Activated CD4-positive, alpha-beta memory T cell treated with anti-CD3 and anti-CD28 coated beads for 36 hours (primary cell): ENCODE measurements at places on chromosomes 11 and 22.

GRCh38 chr11:65868076-65868667, 4.4 kb downstream of the EFEMP2 start:
- no peak for DNase-seq

GRCh38 chr11:118435290-118435892, 901 bp upstream of the KMT2A start:
- DNase-seq, result peak; percentile 75

DNA sequence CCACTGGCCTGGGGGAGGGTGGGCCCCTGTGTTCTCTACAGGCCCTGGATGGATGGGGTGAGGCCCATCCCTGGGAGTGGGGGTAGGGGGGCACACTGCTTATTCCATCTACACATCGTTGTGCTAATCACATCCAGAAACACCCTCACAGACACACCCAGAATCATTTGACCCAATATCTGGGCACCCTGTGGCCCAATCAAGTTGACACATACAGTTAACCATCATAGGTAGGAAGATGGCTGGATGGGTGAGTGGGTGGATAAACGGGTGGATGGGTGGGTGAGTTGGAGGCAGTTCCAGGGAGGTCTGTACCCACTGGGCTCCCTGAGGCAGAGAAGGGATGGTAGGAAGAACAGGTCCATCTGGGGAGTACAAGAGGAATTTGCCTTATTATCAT, 81.3 kb upstream of the LINC01488 start:
- DNase-seq, result no peak

DNA sequence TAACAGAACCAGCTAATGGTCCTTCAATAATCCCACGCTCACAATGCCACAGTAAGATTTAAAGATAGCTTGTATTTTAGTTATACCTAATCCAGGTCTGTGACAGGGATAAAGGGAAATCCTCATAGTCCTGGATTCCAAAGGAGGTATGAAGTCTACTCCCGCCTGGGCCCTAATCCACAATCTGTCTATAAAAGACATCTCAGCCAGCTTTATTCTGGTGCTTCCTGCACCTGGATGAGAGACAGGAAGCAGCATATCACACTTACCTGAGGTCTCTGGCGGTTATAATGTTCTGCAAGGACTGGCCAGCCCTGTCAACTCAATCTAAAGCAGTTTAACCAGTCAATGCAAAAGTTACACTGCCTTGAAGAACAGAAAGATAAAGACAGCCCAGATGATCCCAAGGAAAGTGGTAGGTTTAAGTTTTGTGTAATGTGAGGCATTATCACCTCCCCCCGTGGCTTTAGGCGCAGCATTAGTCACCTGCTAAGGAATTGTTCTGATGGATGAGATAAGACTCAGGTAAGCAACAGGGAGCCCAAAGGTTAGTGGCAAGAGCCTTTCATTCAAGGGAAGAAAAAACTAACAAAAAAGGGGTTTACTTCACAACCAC, 57.6 kb downstream of the PLEKHA7 start:
- DNase-seq, result no peak

GRCh38 chr11:2320568-2321310, 18.9 kb downstream of the TSPAN32 start:
- no peak for DNase-seq

DNA sequence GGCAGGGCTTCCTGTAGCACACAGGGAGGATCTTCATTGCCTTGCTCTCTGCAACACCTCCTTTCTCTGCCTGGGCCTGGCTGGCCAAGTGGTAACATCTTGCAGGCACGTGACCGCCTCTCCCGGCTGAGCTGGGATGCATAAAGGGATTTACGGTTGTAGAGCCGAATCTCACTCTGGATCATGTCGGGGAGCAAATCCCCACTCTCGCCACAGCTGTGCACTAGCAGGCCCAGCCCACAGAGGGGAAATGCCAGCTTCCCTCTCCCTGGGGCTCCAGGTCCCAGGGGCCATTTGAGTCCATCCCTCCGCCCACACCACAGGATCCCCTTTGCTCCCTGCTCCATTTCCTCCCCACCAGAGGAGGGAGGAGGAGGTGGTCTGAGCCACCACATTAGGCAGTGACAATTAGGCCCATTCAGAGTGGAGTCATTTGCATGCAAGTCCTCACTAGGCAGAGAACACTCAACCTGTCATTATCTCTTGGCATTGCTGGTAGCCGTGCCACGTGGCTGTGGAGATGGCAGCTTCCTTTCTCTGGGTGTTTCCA, 196.7 kb downstream of the DSCAML1 start:
- DNase-seq, result no peak

DNA sequence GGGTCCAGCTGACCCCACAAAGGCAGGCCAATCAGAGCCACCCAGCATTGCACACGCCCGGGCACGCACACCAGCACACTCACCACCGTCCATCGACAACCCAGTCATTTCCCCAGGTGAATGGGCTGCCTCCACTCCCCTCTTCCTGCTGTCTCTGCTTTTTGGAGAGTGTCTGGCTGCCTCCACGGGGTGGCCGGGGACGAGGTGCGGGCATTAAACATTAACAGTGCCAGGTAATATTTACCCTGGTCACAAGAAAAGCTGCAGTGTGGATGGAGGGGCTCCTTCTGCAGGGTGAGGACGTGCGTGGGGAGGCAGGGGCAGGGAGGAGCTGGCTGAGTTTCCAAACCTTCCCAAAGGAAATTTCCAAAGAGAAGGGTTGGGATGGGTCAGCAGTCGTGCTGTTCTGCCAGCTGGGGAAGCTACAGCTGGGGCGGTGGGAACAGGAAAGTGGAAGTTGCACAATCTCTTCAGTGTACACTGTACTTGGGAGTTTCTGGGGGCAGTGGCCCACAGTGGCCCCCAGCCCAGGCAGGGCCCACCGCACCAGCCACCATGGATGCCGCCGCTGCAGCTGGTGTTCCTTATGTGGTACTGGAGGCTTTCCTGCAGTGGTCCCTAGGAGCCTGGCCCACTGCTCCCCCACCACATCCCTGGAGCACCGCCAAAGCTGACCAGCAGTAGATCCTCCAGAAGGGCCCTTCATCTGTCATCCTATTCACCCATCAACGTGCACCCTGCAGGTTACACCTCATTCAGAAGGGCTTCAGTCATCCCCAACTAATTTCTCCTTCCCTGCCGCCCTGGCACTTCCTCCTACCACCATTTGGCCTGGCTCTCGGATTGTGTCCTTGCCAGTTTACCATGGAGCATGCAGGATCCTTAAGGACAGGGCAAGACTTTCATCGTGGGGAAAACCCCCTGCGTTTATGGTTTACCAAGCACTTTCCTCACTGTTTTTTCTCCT, at the start of gene FXYD2:
Gene FXYD2 (minus strand): TSS at position 174 of the 967 bp plus-strand sequence. CDS start 66 bp downstream, at position 108.
- DNase-seq, result peak; percentile 6

- DNase-seq, result no peak
Observed at GRCh38 chr22:46350121-46350520, 14.6 kb downstream of the TRMU start.

GRCh38 chr11:72443016-72443415, 8.7 kb upstream of the CLPB start:
- DNase-seq, result no peak

DNA sequence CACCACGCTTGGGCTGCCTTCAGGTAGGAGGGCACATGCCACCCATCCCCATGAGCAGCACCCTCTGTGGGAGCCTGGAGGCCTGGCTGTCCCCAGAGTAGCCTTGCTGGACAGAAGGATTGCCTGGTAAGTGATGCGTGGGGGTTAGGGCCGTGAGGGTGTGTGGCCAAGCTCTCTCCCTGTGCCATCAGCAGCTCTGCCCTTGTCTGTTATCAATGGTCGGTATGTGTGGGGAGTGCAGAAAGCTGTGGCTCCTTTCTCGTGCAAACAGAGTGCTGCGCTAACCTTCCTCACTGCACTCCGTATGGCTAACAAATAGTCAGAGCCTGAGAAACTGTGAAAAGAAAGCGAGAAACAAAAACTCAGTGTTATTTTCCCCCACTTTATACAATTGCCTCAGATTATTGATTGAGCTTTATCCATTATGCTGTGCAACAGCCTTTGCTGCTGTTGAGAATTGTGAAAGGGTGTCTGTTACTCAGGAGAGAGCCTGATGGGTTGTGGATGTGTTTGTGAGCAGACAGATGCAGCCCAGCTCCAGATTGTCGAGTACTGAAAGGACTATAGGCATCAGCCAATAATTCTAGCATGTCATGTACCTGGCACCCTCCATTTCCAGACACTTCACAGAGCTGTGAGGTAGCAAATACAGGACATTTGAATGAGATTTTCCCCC, 432.2 kb downstream of the NTM start:
- no peak for DNase-seq

DNA sequence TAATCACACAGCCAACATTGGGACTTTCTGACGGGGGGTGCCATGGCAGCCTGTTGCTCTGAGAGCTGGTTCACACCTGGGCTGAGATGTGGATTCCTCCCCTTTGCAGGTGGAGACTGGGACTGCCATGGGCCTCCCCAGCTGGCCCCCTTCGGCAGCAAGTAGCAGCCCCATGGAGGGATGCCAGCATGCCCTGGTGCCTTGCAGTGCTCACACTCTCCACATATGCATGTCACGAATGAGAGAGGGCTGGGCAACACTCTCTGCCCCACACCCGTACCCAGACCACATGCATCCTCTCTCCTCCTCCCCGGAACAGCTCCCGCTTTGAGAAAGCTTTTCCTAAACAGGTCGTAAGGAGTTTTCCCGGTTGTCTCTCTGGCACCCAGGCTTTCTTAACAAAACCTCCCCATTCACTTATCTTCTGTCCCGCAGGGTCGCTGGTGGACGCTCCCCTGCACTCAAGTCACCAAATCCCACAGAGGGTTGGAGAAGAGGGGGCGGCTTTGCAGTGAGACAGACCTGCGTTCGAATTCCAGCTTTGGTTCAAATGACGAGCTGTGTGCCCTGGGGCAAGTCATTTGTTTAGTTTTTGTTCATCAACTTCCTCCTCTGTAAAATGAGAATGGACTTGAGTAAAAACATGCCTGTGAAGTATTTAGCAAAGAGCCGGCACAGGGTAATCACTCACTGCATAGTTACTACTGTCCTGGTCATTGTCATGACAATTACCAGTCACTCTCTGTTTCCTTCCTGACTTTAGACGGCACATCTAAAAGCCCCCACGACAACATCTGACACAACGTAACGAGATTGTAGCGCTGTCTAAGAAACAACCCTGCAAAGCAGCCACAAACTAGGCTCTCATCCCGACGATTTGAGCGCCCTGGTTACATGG, 231.3 kb upstream of the B3GAT1 start:
- DNase-seq, result no peak

DNA sequence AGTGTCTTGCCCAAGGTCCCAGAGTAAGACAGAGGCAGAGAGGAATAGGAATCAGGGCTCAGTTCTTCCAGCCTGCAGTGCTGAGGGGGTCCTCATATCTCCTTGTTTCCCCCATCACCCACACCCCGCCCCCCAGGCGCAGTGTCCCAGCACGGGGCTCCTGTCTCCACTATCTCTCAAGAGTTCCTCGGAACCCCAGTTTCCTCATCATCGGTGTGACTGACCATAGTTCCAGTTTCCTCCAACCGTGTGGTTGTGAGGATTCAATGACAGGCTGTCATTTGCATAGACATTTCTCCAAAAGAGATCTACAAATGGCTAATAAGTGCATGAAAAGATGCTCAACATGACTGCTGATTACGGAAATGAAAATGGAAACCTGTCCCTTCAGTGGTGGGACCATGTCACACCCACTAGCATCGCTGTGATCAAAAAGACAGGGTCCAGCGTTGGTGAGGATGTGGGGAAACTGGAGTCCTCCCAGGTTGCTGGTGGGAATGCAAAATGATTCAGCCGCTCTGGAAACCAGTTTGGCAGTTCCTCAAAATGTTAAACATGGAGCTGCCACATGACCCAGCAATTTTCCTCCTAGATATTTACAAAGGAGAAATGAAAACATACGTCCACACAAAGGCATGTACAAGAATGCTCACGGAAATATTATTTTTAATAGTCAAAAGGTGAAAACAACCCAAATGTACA, 31.8 kb upstream of the PDGFB start:
- no peak for DNase-seq

DNA sequence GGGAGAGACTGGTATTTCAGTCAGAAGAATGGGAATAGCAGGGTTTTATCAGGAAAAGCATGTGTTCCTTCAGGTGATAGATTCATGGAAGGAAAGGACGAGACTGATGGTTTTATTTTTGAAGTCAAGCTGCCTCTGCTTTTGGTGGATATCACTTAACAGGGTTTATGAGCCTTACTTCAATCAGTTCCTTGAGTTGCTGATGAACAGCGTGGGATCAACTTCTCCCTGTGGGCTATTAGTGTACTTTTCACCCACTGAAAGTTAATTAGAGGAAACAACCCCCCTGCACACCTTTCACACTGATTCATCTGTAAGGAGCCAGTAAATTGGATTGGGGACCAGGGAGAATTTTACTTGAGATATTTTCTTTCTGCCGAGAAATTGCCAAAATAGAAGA, 479.0 kb downstream of the NELL1 start:
- DNase-seq, result no peak

GRCh38 chr11:64206457-64207255, at the start of gene FERMT3:
Gene FERMT3, plus strand, starts transcription at chr11:64206721. Its CDS starts 644 bp downstream, at chr11:64207365.
- DNase-seq, result peak; percentile 88

GRCh38 chr11:5336331-5336730, 7.0 kb downstream of the OR51B5 start:
- no peak for DNase-seq

GRCh38 chr11:536841-537621, at the start of gene LRRC56:
Gene LRRC56, plus strand, starts transcription at chr11:537527. Its CDS starts 3,158 bp downstream, at chr11:540685.
- DNase-seq, result peak; percentile 93

GRCh38 chr11:108253176-108253575, 30.3 kb downstream of the ATM start:
- DNase-seq, result no peak

- peak; percentile 63 for DNase-seq
Observed at GRCh38 chr22:30324014-30324730, 2.6 kb downstream of the TBC1D10A start.

GRCh38 chr11:75302371-75302770, 49.1 kb downstream of the ARRB1 start:
- DNase-seq, result no peak

- no peak for DNase-seq
Observed at GRCh38 chr22:19959043-19959586, 17.5 kb upstream of the TXNRD2 start.

DNA sequence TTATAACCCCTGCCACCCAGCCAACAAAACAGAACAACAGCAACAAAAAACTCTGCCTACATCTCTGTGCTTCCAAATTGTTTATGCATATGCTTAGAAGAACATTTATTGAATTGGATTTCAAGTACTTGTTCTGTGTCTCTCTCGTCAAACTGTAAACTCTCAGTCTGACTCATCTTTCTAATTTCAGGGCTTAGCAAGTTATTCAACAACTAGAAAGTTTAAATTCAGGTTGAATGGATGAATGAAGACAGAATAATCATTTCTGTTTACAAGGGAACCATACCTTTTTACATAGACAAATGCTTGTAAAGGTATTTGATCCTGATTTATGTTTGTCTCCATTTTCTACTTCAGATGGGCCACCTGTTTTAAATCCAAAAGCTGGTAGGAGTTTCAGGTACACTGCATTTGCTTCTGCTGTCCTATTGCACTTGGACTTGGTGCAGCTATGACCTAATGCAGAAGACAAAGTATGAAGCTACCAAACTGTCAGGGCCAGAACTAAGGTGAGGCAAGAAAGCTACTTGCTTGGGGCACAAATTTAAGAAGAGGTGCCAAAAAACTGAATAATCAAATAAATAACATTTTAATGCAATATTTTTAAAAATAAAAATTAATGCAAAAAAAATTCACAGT, 1.6 kb upstream of the FBXO3 start:
- no peak for DNase-seq

- DNase-seq, result no peak
Observed at GRCh38 chr11:44174842-44175241, 79.4 kb downstream of the EXT2 start.

GRCh38 chr11:20005747-20006146, 154.5 kb downstream of the DBX1 start:
- no peak for DNase-seq

GRCh38 chr11:124313131-124313530, 618 bp downstream of the OR8D1 start:
- DNase-seq, result no peak

- DNase-seq, result no peak
Observed at GRCh38 chr11:134342572-134343340, 11.0 kb downstream of the GLB1L2 start.
